Caudate nucleus (tissue), 63 donors: ENCODE measurements at places on chromosomes 2 and 18.

DNA sequence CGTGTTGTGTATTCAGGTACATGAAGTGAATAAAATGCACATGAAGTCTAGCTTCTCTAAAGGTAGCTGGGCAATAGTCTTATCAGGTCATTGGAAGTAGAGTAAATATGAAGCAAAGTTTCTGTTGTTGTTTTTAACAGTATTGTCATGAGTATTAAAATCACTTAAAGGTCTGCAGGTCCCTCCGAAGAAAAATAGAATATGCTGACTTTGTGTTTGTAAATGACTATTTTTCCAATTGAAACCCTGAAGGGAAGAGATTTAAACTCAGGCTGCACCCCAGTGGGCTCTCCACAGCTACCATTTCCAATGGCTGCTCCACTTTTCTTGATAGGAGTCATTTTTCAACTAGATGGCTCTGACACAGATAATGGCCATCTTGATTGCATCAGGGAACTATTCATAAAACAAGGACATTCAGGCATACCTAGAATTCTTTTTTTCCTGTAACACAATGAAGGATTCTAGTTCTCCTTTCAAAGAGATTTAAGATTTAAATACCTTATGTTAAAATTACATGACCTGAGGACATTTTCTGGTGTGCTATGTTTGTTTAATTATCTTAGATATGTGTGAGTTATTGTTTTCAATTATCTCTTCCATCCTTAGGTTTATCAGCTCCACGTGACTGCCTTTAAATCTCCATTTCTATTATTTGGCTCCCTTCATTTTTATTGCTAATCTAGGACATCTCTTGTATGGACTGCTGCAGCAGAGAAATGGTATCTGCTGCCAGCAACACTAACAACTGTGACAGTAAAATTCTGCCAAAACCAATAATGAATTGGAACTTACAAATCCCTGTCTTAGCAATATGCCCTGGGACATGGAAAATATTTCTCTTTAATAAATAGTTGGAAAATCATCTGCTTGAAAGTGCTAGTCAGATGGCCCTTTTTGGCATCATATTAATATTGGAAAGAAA lies 149.2 kb upstream of the NOSTRIN start:
- DNase-seq, result no peak

GRCh38 chr2:123165616-123166015 lies 859.5 kb upstream of the CNTNAP5 start:
- no peak for DNase-seq

GRCh38 chr18:72772916-72773315 lies 94.9 kb downstream of the NETO1 start:
- DNase-seq, result no peak

- no peak for DNase-seq
These were observed 44.8 kb downstream of the ASAP2 start for GRCh38 chr2:9251154-9252001.

DNA sequence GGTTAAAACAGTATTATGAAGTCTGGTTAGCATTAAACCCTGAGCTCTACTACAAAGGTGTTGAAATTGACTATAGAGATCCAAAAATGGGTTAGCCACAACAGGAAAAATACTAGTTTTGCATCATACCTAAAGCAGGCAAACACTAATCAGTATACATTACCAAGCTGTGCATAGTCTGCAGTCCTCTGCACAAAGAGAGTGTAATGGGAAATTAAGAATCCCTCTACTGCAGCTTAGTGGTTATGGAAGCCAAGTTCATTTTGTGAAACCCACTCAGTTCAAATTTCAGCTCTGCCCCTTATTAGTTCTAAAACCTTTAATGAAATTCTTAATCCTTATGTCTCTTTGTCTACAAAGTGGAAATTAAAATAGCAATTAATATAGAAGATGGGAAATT lies 192.1 kb downstream of the MBD2 start:
- no peak for DNase-seq

DNA sequence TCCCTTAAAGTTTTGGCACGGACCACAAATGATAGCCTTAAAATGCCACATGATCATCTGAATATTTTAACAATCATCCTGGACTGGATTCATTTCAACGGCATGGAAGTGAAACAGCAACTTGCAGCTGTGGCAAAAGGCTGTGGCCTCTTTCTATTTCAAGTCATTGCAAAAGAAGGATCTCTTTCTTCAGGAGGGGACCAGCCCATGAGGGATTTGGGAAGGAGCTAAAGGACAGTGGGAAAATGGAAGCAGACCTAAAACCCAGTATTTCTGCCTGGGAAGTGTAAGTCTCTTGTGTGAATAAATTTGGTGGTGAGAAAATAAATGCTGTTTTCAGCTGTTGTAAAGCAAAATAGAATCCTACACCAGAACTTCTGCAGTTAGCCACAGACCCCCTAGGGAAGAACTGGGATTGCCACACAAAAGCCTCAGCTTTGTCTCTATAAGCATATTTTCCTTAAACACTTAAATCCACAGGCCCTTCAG lies 107.3 kb upstream of the ZFP36L2 start:
- DNase-seq, result no peak

DNA sequence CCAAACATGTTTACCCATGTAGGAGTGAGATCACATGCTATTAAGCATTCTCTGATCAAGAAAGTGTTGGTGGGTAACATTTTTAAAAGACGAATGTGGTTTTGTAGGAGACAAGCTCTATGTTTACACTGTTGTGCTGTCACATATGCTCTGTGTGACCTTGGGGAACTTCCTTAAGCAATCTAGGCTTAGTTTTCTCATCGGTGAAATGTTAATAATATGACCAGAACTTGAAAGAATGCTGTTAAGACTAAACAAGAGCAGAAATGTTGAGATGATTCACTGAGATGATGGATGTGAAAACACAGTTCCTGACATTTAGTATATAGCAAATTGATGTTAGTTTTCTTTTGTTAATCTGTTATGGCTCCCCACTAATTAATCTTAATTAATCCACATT lies 860.9 kb upstream of the CNTNAP5 start:
- DNase-seq, result no peak

GRCh38 chr2:74267068-74267467 lies 68.7 kb downstream of the MTHFD2 start:
- no peak for DNase-seq

DNA sequence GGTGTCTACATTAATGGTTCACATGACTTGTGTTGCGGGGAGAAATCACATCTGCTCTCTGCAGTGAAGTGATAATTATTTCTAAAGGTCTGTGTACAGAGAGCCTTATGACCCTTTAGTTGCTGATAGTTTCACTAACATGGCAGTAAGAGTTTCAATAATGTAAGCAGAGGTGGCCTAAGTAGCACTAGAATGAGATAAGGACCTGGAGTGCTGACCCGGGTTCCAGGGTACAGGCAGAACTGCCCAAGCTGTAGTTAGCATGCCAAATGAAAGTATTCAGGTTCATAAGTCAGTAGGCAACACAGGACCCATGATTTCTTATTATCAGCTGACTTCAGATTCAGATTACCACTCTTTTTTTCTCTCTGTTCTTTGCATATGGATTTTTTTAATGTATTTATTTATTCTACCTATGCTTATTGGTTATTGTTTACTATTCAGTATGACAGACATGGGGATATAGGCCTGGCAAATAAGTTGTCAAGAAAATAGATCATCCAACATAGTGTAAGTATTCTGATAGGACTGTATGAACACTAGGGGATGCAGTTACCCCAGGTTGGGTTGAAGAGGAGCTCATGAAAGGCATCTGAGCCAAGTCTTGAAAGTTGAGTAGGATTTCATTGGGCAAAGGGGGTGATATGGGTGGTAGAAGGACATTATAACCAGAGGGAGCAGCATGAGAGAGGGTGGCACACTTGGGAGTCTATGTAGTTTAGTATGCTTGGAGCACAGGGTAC lies 105.2 kb downstream of the CCDC85A start:
- DNase-seq, result no peak

DNA sequence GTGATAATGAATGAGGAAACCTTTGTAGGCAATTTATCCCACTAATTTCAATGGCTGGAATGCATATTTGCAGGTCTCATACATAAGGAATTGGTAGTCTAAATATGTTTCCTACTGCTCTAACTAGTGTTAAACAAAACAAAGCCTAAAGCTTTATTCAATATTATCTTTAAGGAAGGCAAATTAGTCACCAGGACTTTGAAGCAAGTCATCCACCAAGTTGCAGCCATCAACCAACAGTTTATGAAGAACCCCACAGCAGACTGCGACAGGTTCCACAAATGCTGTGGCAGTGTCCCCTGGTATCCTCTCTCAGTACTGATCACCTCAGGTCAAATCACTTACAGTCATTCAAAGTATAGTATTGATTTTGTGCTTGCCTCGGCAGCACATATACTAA lies 181.5 kb upstream of the ZFP36L2 start:
- DNase-seq, result no peak

GRCh38 chr2:119306196-119306590 lies 60.4 kb downstream of the C2orf76 start:
- no peak for DNase-seq

DNA sequence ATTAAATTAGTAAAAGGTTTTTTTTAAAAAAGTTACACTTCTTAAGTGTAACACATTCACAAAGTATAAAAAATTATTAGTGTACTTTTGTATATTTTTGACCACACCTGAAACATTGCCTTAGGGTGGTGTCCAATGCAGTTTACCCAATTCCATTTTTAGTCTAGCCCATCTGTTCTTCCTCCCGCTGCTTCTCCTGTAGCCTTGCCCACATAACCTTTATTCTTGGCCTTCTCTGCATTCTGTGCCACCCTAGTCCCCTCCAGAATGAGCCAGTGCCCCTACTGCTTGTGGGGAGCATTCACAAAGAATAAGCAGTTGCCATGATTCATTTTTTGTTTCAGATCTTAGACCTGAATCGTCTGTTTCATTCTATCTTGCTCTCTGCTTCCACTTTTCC lies 78.4 kb upstream of the MYT1L start:
- DNase-seq, result no peak

GRCh38 chr2:99776906-99777646 lies 287.3 kb upstream of the REV1 start:
- no peak for DNase-seq

GRCh38 chr2:135219226-135219625 lies 167.1 kb downstream of the RAB3GAP1 start:
- DNase-seq, result no peak
